ENCODE measurements at places on chromosomes 11 and 22.

- DNase-seq = no peak
These were observed 82.6 kb upstream of the CSNK2A3 start for GRCh38 chr11:11435635-11436034.

- no peak for DNase-seq
These were observed 4.3 kb downstream of the INPPL1 start for GRCh38 chr11:72228844-72229231.

DNA sequence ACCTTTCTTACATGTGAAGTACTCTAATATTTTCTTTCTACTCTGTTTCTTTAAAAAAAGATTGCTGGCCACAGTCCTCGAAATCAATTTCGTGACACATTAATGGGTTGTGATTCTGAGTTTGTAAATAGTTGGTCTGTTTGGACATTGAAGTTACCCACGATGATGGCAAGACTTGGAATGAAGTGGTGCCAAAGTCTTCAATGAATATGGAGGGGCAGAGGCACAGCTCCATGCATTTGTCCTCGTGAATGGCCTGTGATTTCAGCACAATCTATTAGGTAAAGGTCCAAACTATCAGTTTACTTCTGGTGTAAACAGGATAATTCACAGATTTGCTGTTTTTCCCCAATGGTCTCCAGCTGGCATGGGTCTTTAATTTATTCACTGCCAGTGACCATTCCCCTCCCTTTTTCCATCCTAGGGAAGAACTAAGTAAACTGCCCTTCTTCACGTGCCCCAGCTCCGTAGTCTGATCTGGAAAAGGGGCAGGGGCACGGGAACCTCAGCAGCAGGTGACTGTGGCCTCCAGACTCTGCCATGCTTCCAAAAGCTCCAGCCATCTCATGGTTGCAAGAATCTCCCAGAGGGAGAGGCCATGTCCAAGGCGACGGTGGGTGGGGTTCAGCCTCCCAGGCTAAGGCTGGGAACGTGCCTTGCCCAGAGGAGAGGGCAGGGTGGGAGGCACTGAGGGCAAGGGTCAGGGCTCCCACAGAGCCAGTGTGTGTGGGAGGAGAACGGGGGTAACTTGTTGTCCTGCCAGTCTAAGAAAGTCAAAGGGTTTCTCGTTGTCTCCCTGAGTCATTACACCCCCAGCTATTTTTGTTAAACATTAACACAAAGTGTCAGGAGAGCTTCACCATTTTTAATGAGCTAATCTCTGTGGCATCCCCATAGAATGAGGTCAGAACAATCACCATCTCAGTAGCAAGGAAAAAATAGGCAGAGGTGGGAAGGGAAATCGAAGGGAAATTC, 16.9 kb upstream of the PEX26 start:
- no peak for DNase-seq

- no peak for DNase-seq
These were observed 20.6 kb downstream of the BCO2 start for GRCh38 chr11:112195951-112196351.

DNA sequence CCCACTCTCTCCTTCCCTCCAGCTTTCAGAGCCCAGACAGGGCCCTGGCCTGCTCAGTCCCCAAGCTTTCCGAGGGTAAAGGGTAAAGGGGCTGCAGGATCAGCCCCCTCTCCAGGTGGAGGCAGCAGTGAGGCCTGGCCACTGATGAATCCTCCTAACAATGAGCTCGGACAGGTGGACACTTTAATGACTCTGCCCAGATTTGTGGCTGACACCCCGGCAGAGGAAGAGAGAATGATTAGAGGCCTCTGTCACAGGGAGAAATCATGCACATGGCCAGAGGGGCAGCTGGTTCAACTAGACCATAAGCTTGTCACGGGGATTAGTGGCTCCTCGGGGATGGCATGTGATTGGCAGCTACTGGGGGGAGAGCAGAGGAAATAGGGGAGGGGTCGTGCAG, 587.5 kb upstream of the B3GAT1 start:
- DNase-seq = no peak

Measured in lung microvascular endothelial cell (primary cell).